CD4-positive, alpha-beta T cell treated with Interleukin-2 at 100 ng/mL for 4 hours (primary cell): ENCODE measurements at places on chromosomes 1 and 21.
A peak's percentile ranks its signal among the peaks of the same experiment; 100 is the strongest.

GRCh38 chr21:34534522-34534921, 22.5 kb upstream of the KCNE1 start:
- no peak for DNase-seq

DNA sequence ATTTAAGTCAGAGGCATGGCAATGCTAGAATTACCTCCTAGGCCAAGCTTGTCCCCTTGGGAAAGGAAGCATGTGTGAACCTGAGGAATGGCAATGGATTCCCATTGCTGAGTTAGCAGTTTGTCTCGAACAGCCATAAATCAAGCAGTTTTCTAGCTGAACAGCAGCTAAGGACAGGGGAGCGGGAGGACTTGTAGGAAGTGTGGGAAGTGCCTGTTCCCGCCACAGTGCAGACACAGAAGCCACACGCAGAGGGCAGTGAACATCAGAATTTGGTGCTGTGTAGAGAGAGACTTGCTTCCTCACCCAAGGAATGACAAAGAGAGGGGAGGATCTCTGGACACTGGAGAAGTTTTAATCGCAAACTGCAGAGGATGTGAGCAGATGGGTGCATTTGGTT, 3.8 kb downstream of the PHGDH start:
- no peak for DNase-seq

DNA sequence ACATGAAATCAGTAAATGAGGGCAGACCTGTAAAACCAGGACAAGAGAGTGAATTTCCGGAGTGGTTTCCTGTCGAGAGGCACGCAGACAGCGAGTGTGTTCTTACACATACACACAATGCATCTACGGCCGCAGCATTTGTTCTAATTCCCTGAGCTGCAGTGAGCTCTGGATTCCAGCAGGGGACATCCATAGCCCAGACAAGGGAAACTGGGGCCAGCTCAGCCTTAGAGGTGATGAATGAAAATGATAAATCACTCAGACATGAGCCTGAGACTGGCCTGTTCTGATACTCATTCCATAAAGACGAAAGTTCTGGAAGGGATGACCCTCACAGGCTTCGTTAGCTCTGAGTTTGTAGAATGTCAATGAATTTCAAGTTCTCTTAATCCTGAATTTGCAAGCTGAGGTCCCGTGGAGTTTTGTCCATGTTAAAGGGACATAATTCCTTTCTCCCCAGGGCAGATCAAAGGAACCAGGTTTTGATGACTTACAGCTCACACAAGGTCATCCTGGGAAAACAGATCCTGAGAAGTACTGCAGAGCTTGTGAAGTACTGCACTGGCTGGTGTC, 207.9 kb upstream of the C1orf87 start:
- DNase-seq: peak; percentile 4

- DNase-seq: no peak
Measured at GRCh38 chr1:25715888-25716287, 84.1 kb upstream of the SELENON start.

DNA sequence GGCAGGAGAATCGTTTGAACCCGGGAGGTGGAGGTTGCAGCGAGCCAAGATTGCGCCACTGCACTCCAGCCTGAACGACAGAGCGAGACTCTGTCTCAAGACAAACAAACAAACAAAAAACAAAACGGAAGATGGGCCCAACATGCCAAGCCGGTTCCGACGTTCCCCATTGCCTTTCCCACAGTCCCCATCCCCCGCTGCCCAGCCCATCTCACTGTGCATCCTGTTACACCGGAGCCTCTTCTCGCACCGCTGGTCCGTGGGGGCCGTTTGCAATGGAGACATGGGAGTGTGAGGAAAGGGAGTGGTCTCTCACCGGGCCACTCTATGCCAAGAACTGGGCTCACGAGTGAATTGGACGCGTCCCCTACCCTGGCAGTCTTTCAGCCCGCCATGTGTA, 1.3 kb upstream of the CFAP74 start:
- DNase-seq: no peak

DNA sequence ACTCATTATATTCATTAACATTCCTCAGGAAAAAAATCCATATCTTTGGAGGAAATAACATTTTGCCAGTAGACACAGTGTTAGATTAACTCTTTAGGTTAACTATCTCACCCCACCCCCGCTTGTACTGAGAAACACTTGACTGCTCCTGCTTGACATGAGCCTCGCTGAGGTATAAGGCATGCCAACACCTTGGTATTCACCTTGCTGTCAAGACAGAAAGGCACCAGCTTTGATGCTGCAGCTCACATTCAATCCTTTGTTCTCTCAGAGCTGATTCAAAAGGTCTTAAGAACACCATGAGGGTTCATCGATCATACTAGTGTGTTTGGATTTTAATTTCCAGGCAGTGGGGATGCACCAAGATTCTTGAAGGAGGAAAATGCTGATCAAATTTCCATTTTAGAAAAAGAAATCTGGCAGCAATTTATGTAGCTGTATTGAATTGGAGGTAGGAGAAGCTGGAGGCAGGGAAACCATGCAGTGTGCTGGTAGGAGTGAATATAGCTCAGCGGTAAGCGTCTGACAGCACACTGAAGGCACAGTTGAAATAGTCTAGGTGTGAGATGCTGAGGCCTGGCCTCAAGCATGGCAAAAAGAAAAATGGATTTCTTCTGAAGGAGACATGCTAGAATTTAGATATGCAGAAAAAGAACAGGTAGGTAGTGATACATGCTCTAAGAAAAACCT, 108.0 kb upstream of the ST6GALNAC5 start:
- DNase-seq: no peak

- peak; percentile 67 for DNase-seq
Measured at GRCh38 chr1:44801491-44802305, 1.5 kb downstream of the PLK3 start.

DNA sequence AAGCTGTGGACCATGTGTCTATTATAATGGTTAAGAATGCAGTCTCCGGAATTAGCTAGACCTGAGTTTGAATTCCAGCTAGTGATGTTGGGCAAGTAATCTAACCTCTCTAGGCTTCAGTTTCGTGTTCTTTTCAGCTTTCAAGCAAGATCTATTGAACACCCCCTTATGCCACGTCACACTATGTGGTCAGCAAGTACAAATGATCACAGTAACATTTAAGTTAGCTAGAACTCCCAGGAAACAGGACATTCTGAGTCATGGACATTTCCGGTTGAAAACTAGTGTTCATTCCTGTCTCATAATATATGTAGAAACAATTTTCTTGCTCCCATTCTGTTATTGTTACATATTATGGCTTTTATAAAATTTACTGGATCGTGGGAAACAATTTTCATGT, 34.0 kb upstream of the NHLH2 start:
- DNase-seq: no peak

DNA sequence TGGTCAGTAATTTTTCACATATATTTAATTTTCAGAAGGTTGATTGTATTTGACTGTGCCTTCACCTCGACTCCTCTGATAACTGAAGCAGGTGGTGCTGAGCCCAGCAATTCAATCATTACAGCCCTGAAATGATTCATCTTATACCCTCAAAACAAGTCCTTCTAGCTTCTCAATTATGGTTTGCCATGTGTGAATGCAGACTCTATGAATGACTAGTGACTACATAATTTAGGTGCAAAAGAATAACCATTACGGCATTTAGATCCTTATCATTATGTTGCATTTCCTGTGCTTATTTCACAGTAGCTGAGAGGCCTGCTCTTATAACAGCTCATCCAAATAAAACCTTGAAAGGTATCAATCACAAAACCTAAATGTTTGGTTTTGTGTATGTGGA, 54.0 kb upstream of the COL11A1 start:
- no peak for DNase-seq

GRCh38 chr1:27596261-27596660, 7.7 kb downstream of the AHDC1 start:
- DNase-seq: no peak

GRCh38 chr1:205794011-205794730, 18.8 kb downstream of the SLC41A1 start:
- no peak for DNase-seq

DNA sequence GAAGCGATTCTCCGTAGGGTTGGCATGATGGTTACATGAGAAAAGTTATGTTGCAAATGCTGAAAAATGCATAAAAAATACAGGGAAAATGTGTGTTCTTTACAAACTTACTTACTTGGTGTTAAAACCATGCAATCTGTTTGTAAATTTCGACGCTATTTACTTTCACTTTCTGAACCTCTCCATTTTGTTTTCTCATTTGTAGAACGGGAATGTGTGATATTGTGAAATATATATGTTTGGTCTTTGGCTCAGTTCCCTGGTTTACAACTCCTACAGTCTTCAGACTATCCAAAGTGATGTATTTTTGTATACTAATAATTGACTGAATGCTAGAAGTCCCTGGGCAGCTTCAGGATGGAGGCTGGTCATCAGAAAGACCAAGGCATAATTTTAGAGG, 982.3 kb downstream of the ADGRL2 start:
- no peak for DNase-seq

- no peak for DNase-seq
Measured at GRCh38 chr1:207818971-207819451, 67.2 kb downstream of the CD46 start.

DNA sequence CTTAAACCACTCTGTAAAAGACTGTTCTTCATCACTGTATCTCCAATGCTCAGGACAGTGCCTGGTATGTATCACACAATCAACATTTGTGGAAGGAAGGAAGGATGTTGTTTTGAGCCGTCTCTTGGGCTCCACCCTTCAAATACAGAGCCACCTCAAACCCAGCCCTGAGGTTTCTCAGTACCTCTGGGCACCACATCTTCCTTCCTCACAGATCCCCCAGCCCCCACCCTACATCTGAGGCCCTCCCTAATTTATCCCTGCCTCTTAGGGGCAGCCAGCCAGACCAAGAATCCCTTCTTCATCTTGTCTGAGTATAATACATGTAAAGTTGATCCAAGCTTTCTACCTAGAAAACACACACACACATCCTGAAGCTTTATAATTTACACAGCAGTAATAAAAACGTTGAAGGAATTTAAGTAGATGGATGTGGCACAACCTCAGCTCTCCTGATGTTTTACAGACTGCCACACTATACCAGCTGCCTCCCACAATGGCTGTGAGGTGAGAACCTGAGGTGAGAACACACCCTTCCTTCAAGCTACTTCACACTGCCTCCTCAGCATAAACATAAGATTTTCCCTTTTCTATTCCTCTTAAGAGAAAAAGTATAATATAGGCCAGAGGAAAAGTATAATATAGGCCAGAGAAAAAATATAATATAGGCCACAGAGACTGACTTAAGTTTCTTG, 48.5 kb downstream of the CDC7 start:
- peak; percentile 58 for DNase-seq

GRCh38 chr1:54252371-54252936, 52.5 kb downstream of the MRPL37 start:
- DNase-seq: no peak
